Hematopoietic multipotent progenitor cell treated with erythropoietin and hydrocortisone succinate and interleukin-3 and kit ligand, for 4 days (in vitro differentiated cells): ENCODE measurements at places on chromosomes 1 and 21.
A peak's percentile ranks its signal among the peaks of the same experiment; 100 is the strongest.

GRCh38 chr1:43239484-43239883 is 30.3 kb upstream of the TMEM125 start:
- DNase-seq = peak; percentile 44

- DNase-seq = peak; percentile 90
These were observed 180.5 kb downstream of the DYRK1A start for GRCh38 chr21:37546949-37547614.

DNA sequence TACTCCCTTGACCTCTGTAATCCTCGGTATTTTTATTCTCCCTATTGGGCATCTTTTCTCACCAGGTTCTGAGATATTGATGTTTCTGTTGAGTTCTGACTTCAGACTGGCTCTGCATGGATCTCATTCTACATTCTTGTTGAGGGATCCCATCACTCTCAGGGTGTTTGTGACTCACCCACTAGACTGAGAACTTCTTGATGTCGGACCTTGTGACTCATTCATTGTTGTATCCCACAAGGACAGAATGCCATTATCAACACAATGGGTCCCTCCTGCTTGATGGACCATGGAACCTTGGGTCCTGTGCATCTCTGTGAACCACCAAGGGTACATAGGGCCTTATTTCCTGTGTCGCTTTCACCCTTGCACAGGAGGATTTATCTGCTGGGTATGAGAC is 174.1 kb downstream of the PBX1 start:
- DNase-seq = no peak

DNA sequence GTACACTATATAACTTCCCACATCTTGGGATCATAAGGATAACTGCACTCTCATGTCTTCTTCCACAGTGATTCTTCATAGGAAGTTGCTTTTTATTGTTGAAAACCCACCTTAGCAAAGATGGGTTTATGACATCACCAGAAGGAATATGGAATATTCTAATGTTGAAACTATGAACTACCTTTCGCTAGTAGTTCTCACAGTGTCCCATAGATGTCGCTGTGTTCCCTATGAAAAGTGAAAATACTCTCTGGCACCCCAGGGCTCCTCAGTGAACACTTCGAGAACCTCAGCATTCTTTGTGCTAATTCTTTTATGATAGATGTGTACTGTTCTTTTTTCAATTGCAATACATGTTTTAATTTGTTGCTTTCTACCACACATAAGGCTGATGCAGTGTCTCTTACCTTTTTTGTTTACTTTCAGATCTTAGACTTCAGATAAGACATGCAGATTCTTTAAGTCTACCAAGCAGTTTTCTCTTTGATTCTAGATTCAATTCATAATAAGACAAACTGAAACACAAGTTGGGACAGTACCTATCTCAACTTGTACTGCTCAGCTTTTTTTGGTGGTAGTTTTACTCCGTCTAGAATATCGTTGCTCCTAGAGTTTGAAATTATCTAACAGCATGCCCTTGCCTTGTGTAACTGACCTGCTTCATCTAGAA is 90.8 kb downstream of the GTF2B start:
- peak; percentile 62 for DNase-seq

DNA sequence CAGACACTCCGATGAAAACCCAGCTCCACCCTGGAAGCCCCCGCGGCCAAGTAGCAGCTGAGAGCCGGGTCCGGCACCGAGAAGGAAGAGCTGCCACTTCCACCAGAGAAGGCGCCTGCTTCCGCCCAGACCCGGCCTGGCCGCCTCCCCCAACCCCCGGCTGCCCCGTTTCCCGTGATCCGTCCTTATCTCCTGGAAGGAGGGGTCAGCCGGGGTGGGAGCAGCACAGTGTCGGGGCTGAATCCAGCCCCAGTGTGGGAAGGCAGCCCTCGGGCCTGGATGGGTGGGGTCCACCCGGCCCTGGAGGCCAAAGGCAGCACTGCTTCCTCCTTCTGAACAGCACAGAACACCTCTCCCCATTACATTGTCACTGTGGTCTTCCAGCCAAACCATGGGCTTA is 69.4 kb downstream of the MEGF6 start:
- peak; percentile 54 for DNase-seq

DNA sequence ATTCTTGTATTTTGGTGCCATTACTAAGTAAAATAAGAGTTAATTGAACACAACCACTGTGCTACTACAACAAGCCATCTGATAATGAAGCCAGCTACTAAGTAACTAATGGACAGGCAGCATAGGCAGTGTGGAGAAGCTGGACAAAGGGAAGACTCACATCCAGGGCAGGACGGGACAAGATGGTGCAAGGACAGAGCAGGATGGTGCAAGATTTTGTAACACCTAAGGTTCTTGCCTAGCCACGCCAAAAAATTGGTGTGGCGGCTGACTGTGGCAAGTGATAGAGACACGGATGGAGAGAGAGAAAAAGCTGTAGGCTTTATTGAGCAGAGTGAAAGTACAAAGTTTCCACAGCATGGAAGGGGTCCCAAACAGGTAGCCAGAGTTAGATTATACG is 114.0 kb upstream of the VANGL1 start:
- DNase-seq = no peak

GRCh38 chr1:154595621-154596020 is 12.4 kb downstream of the ADAR start:
- no peak for DNase-seq

DNA sequence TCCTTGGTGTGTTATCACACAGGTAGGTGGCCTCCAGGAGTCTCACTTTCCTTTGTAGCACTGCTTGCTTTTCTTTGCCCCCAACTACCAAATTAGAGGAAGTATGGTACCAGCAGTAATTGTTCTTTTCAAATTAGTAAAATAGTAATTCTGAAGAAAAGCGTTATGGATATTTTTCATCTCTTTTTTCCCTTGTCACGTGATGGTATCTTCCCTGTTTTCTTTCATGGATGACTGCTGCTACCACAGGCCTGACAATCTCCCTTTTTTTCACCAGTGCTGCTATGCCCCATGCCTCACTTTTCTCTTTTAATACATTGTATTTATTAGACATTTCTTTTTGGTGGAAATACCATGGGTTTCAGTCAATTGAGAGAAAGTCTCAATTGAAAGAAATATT is 3.3 kb downstream of the ZBTB37 start:
- peak; percentile 15 for DNase-seq

- DNase-seq = no peak
These were observed 49.0 kb downstream of the NRIP1 start for GRCh38 chr21:15015622-15016471.

DNA sequence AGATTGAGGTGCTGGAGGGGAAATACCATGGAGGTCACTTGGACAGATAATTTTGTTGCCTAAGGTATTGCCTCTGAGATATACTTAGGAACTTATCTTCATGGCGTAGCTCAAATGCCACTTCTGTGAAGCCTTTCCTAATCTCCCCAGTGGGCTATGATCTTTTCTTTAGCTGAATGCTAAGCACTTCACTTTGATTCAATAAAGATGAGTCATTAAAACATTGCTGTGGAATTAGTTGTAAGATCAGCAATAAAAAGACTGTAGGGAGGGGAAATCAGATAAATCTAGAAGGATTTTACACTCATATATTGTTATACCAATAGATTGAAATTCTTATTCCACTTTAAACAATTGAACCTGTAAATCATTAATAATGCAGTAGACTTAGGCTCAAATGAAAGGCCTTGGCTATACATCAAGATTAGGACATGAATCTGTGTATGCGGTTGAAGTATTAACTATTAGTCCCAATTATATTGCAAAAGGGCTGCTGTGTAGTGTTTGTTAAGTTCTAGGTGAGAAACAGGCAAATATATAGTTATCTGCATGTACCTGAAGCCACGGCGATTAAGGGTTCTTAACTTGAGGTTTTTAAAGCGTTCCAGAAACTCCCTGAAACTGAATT is 19.2 kb upstream of the MAGOH start:
- no peak for DNase-seq

GRCh38 chr21:31087639-31088473 is 49.6 kb upstream of the KRTAP19-8 start:
- peak; percentile 7 for DNase-seq

- DNase-seq = no peak
These were observed 3.9 kb downstream of the EEIG2 start for GRCh38 chr1:108563808-108564207.

DNA sequence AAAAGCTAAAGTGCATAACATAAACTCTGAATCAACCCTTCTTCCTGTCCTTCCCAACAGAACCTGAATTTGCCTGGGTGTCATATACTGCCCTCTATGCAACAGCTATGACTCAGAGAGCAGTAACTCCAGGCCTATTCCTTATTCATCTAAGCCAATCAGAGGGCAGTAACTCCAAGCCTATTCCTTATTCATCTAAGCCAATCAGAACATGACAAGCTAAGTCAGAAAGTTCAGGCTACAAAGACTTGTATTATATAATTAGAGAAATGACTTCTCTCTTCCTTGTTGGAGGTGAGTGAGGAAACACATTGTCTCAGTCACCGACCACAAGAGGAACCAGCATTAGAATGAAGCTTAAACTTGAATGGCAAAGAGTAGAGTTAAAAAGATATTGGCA is 26.2 kb upstream of the TADA1 start:
- DNase-seq = peak; percentile 70

DNA sequence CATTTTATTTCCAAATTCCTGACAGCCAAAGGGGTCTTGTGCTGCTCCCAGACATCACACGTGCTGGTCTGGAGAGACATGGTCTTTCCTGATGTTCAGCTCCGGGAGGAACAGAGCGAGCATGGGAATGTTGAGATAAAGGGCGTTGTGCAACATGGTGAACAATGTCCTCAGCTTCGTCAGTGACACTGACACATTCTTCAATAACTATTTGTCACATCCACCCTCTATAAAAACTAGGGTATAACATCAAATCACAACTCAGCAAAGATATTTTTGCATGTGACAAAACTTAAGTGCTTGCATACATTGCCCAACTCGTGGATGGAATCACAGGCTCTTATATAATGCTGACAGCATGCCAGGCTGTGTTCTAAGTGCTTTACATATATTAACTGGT is 42.4 kb upstream of the GRHL3 start:
- DNase-seq = no peak

DNA sequence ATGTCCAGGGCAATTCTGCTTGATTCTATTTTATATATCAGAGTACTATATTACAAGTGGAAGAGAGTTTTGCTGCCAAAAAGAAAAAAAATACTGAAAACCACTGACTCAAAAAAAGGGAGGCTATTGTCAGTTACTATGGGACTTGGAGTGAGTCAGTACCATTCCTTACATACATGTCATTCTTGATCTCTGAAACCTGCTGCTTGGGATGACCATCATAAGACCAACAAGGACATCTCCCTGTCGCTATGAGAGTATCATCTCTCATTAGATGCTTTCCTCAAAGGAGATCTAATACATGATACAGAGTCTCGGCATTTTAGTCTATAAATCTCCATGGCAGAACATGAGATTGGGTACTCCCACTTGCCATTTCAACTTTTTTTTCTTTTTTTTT is 11.8 kb upstream of the INPP5B start:
- DNase-seq = no peak

- DNase-seq = peak; percentile 60
These were observed 64.6 kb upstream of the WDR26 start for GRCh38 chr1:224499204-224499603.

GRCh38 chr1:198633675-198634121 is 5.1 kb upstream of the PTPRC start:
- DNase-seq = peak; percentile 29

GRCh38 chr1:6703016-6703415 is 1.4 kb upstream of the DNAJC11 start:
- no peak for DNase-seq

- DNase-seq = no peak
These were observed 4.1 kb upstream of the UTS2 start for GRCh38 chr1:7857000-7857399.

GRCh38 chr1:153571706-153572105 is 6.1 kb upstream of the S100A2 start:
- no peak for DNase-seq

- DNase-seq = no peak
These were observed 58.3 kb downstream of the CHD5 start for GRCh38 chr1:6121651-6122370.

- peak; percentile 8 for DNase-seq
These were observed 29.8 kb upstream of the CFAP298 start for GRCh38 chr21:32641710-32642698.

DNA sequence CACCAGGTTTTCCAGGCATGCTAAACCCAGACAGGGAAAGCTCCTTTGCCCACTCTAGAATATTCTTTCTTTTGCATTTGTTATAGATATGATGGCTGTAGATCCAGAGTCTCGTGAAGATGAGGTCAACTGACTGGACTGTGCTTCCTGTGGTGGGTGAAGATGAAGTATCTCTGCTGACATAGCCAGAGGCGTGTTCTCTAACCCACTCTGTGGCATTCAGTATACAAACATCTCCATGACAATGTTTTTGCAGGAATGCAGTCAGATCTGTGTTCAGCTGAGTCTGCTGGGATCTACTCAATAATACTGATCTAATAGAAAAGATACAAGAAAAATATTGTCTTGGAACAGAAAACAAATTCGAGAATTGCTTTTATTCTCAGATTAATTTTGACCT is 11.3 kb downstream of the RWDD2B start:
- no peak for DNase-seq

DNA sequence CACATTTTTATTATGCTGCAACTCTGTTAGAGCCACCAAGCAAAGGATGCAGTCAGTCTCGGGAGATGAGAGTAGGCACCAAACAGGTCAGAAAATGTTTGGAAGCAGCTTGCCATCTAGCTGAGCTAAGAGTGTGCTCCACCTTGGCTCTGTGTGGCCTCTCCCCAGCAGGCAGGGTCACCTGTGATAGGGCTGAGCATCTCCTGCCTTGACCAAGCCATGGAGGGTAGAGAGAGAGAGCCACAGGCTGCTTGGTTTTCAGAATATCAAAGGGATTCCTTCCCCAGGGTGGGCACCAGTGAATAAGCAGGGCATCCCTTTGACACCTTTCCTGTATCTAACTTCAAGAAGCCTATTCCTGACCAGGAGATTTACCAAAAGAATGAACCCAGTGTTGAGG is 135.5 kb downstream of the SDCCAG8 start:
- no peak for DNase-seq

- no peak for DNase-seq
These were observed 14.7 kb downstream of the FNDC5 start for GRCh38 chr1:32855861-32856617.

DNA sequence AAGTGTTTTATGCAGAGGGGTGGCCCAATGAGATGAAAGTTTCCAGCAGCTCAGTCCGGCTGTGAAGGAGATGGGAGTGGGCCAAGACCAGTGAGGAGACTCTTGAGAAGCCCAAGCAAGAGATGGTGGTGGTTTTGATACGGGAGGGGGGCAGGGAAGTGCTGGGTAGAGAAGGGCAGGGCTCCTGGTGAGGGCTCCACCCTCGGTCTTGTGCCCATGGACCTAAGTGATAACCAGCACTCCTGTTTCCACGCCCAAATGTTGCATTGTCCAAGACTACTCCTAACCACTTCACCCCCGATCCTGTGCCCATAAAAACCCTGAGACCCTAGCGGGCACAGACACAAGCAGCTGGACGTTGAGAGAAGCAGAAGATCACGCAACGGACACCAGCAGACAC is 140.9 kb downstream of the MIS18A start:
- peak; percentile 14 for DNase-seq

GRCh38 chr1:203486618-203487370 is 7.2 kb upstream of the OPTC start:
- no peak for DNase-seq

- DNase-seq = no peak
These were observed 1.4 kb downstream of the ELAVL4 start for GRCh38 chr1:50110151-50110550.
